SK-N-DZ (cell line): ENCODE measurements at places on chromosomes 16 and 17.

DNA sequence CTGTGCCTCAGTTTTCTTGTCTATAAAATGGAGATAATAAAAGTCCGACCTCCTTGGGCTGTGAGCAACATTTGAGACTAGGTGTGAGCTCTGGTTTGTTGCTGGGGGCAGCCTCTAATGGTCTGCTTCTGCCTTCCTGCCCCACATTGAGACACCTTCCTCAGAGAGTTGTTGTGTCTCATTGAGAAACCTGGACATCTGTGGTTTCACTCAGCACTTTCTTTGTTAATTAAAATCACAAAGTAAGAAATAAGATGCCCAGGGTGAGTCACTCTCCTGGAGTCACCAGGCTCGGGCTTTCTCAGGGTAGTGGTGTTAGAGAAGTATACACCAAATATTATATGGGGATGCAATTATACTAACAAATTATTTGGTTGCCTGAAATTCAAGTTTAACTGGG lies 389.2 kb upstream of the SALL1 start:
- no peak for DNase-seq

- DNase-seq: no peak
These were observed 61.7 kb upstream of the XYLT1 start for GRCh38 chr16:17532338-17532995.

GRCh38 chr16:52099382-52099781 lies 447.6 kb downstream of the TOX3 start:
- DNase-seq: no peak

- no peak for DNase-seq
These were observed 28.8 kb upstream of the RMI2 start for GRCh38 chr16:11316331-11317015.

DNA sequence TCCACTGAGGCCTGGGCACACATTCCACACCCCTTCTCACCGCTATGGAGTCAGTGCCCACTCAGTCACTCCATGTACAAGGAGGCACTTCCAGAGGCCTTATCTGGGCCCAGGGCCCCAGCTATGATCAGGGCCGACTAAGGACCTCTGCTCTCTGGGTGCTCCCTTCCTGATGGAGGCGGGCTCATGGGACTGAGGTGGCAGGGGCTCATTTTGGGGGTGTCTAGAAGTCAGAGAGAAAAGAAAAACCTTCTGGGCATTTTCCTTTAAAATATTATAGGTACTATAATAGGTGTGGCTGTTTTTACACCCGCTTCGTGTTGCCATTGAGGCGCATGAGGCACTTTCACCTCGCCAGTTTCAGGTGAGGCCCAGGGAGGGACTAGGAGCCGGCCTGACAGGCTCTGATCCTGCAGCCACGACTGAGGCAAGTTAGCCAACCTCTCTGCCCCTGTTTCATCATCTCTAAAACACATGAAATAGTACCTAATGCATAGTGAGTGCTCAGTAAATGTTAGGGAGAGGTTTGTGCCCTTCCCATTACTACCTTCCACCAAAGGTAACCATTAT lies 14.4 kb downstream of the B9D1 start:
- no peak for DNase-seq
